ENCODE measurements at places on chromosomes 3 and 15.

DNA sequence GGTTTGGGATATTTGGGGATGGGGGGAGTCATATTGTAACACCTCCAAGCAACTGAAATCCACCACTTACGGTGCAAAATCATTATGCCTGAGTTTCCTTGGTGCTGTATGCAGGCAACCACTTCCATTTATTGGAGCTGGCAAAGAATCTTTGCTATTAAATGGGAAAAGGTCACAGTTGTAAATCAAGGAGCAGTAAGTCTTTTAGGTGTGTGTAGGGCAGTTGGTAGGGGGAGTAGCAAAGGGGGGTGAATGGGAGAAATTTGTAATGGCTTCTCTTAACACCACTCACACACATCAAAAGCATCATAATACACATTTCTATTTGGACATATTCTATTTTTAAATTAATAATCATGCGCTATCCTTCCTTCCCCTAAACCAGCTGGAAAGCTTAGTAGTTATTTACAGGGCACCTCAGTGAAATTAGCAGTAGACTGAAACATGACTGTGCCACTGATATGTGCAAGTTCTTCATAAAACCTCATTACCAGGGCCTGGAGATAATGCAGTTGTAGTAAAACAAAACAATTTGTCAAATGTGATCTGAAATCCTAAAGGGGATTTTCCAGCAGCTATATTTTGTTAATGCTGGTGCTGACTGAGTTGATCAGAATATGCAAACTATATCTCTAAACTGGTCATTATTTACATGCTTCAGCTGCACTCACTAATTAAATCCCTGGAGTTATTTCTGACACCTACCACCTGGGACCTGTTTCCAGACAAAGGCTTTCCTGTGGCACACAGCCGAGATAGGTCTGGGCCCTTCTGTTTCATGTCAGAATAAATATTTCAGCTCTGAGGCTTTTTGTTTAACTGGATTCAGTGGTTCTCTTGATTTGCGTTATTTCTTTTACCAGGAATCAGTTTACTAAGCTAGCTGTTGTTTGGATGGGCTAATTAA is 90.1 kb downstream of the B3GALNT1 start:
- DNase-seq: no peak

- DNase-seq: no peak
These were observed 101.6 kb downstream of the CGNL1 start for GRCh38 chr15:57477736-57478522.

- peak; percentile 47 for DNase-seq
These were observed 90.7 kb downstream of the FNDC3B start for GRCh38 chr3:172129850-172130716.

GRCh38 chr15:62464705-62465104 is 299.6 kb upstream of the C2CD4B start:
- no peak for DNase-seq

DNA sequence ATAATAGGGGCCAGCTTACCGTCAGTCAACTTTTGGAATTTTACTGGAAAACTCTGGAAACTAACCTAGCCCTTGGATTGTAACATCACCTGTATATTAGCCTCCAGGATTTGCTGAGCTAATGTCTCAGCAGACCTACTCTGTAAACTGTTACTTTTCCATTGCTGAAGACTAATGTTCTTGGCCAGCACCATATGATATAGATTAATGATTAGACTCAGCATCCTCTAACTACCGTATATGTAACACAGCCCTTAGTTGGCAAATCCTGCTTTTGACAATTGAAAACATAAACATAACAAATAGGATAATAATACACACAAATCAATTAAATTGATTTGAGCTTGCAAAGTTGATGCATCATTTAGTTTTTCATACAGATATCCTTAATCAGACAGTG is 26.6 kb upstream of the GBE1 start:
- DNase-seq: no peak

- no peak for DNase-seq
These were observed 72.9 kb downstream of the LRRC28 start for GRCh38 chr15:99324082-99324620.

DNA sequence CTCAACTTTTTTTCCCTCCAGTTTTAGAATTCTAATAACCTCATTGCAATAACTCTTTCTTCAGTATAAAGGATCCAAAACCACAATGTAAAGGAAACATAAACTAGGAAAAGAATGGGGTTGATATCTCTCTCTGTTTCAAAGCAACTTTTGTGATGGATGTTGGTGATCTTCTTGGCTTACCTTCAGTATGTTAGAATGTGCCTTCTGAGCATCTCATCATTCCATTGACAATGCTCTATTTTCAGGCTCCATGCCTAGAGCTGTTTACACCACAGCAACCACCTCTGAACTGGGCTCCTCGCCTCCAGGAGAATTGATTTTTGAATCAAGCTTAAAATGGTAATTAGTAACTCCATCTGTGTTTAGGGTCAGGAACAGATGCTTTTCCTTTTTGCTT is 6.6 kb downstream of the NLGN1 start:
- no peak for DNase-seq

DNA sequence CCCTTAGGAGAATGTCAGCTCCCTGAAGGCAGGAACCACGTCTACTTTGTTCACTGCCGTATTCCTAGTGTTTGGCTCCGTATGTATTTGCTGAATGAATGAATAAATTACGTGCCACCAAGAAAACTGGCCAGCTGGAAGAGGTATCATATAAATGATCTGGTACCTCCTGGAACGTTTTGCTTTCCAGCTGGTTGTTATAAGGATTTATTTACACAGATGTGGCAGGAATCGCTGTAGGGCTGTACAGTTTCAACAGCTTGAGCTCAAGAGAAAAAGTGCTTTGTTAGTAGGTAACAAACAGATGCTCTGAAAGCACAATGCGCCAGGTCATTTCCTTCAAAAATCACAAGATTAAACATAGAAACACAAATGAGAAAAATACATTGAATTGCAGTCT is 108.8 kb upstream of the ATP2B2 start:
- no peak for DNase-seq
